SHP77 (cell line): ENCODE measurements at places on chromosomes 11 and 22.

DNA sequence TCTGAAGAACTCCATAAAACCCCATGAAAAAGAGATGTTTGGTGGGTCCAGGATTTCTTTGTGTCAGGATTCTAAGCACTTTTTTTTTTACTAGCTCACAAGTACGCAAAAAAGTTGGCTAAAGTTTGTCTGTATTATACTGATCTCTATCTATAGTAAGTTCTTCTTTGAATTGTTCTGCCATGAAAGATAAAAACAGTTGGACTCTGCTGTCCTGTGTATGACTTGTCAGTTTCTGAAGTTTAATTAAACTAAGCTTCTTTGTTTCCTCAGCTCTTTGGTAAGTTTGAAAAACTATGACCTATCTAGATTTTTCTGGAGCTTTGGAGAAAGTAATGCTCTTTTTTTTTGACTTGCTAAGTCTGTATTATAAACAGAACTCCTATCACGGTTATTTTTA, 812.2 kb upstream of the LUZP2 start:
- DNase-seq, result no peak

- DNase-seq, result no peak
These were observed 229.3 kb downstream of the CASP12 start for GRCh38 chr11:104668797-104669463.

DNA sequence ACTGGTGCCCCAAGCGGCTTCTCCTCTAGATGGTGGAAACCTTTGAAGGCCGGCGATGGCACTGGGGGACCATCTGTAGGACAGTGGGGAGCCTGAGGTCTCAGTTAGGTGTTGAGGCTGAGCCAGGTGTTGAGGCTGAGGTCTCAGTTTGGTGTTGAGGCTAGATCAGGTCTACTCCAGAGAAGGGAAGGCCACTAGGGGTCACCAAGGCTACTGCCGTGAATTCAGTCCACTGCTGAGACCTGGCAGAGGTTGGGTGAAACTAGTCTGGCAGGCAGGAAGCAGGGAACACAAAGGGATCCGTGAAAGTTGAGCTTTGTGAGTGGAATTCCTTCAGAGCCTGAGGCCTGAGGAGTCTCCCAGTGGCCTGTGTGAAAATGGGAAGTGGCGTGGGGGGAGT, 123.8 kb upstream of the FGF3 start:
- DNase-seq, result no peak

DNA sequence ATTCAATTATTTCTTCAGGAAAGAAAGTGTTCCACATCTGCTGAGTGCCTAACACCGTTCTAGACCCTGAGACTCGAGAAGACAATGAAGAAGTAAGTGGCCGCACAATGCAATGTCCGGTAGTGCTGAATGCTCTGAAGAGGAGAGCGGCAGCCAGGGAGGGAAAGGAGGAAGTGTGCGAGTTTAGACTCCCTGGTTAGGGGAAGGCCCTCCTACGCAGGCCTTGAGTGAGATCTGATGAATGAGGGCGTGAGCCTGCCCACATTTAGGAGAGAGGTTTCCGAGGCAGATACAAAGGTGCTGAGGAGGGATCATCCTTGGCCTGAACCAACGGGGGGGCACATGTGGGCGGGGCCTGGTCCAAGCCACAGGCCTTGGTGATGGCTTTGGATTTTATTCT, 558.6 kb downstream of the NTM start:
- DNase-seq, result no peak

- DNase-seq, result no peak
These were observed 449.6 kb downstream of the MIAT start for GRCh38 chr22:27106985-27107384.

DNA sequence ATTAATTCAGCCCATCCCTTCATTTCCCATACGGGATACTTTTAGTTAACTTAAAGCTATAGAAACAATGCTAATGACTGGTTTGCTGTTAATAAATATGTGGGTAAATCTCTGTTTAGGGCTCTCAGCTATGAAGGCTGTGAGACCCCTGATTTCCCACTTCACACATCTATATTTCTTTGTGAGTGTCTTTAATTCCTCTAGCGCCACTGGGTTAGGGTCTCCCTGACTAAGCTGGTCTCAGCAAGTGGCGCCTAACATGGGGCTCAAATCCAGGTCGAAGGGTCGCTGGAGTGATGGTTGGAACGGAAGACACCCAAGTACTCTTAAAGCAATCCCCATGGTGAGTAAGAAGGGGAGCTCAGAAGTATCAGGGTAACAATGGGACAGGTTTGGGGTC, 14.4 kb upstream of the OOSP1 start:
- DNase-seq, result no peak

DNA sequence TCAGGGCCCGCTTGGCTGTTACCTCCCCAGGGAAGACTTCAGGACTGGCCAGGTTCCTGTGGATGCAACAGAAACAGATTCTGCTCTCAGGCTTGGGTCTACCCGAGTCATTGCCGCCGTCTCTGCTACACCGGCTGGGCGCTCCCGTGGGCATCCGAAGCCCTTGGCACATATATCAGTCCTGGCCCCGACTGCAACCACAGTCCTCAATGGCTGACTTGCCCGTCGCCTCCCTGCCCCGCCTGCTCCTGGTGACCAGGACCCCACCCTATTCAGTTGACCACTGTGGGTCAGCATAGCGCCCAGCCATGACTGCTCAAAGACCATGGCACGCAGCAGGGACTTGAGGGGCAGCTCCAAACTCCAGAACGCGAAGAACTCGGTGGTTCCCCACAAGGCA, 64.7 kb upstream of the SLC22A12 start:
- DNase-seq, result no peak

DNA sequence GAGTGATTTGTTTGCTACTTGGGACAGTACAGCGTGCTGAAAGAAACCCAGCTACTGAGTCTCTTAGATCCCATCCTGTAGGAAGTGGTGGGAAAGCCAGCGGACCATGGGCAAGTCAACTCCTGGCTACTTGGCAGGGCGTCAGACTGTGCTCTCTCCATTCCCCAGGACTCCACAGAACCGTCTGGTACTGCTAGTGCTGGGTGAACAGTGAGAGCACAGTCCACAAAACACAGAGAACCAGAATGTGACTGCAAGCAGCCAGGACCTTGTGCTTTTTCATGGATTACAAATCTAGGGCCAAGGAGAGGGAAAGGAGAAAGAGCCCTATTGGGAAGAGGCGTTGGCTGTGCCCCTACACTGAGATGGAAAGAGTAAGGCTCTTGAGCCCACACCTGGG, 10.2 kb downstream of the BID start:
- no peak for DNase-seq

GRCh38 chr11:111066846-111067245, 178.7 kb upstream of the POU2AF2 start:
- no peak for DNase-seq

GRCh38 chr11:21426931-21427330, 757.5 kb downstream of the NELL1 start:
- no peak for DNase-seq

GRCh38 chr11:10629411-10630002, 61.0 kb upstream of the LYVE1 start:
- no peak for DNase-seq
